Brain microvascular endothelial cell (primary cell): ENCODE measurements at places on chromosomes 4 and X.
A peak's percentile ranks its signal among the peaks of the same experiment; 100 is the strongest.

- DNase-seq = no peak
Measured at GRCh38 chrX:46575991-46576392, 2.4 kb downstream of the CHST7 start.

DNA sequence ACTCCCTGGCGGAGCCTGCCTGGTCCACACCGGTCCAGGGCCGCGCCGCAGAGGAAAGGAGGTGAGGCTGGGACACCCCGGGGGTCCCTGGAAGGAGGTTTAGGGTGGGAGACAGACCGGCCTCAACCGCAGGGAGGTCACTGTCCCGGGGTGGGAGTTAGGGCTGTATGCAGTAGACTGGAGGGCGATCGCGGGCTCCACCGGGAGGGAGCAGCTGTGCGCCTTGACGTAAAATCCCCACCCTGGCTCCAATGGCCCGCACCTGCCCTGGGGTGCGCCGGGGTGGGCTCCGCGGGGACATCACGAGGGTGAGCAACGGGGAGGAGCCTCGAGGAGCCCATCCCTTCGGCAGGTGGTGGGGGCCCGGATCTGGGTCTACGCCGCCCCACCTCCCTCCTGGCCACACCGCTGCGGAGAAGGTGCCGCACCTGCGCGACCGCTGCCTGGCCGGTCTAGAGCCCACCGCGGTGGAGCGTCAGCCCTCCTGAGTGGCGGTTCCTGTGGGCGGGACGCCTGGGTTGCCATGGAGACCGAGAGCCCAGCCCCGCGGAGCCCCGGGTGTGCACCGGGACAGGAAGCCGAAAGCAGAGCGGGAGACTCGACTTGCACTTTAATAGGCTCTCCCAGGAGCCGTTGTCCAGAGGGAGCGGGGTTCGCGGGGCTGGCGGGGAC is 105.1 kb downstream of the ADRA2C start:
- DNase-seq = no peak

DNA sequence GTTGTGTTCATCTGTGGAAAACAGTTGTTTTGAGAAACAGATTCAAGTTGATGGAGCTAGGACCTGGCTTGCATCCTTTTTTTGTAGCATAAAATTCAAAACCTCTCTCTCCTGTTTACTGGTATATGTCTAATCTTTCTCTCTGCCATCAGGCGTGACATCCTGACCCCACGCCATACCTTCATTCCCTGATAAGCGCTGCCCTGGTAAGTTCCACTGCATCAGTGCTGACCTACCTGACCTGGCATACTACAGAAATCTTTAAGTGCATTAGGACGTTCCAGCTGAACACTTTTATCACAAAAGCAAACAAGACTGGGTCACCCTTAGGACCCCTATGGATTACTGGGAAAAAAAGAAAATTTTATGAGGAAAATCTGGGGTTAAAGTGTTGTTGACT is 230.7 kb downstream of the SHROOM3 start:
- no peak for DNase-seq

- DNase-seq = no peak
Measured at GRCh38 chr4:86100539-86101215, 259.2 kb downstream of the MAPK10 start.

DNA sequence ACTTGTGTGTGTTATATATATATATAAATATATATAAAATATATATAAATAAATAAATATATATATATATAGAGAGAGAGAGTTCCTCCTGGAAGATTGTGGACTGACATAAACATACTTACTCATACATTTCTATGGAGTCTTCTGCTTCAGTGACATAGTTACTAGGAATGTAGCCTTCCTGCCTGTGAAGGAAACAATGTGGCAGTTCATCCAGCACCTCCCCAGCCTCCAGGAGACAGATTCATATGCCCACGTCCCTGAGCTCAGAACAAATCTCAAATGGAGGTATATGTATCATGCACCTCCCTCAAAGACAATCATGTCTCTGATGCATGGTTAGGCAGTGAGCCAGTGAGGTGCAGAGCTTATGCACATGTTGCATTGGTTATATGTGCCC is 11.4 kb upstream of the TIMM8A start:
- no peak for DNase-seq

GRCh38 chrX:36087366-36087765 is 167.8 kb downstream of the CFAP47 start:
- no peak for DNase-seq

GRCh38 chrX:1450361-1451161 is 2.1 kb downstream of the ASMTL start:
- DNase-seq = no peak

DNA sequence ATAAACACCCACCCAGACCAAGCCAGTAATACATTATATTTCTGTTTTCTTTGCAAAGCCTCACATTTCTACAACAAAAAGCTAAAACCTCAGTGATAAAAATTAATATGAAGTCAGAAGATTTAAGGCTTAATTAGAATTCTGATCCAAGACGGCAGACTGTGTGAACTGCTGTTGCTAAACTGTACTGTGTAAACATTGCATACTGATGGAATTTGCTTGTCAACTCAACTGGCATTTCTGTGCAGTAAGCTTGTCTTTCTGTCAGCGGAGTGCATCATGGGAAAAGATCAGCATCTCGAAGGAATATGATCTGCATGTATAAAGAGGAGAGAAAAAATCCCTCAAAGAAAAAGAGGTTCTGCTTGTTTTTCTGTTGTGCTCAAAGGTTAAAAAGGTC is 69.4 kb upstream of the SPANXB1 start:
- DNase-seq = no peak

DNA sequence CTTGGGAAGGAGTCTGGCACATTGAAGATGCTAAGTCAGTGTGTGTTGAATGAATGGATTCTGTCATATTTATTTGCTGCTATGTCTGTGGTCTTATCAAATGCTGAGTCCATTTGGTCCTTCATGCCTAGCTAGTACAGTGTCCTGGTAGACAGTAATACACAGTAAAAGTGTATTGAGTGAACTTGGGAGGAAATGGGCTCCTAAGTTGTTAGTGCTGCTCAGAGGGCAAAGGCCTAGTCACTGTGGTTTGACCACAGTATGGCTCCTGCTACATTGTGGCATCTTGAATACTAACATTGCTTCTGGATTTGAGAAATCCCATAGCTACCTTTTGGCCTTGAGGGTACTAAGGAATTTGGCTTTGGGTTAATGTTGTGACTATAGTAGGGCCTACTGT is 33.9 kb downstream of the MTM1 start:
- no peak for DNase-seq

GRCh38 chr4:54548098-54548620 is 109.6 kb upstream of the KIT start:
- DNase-seq = no peak

DNA sequence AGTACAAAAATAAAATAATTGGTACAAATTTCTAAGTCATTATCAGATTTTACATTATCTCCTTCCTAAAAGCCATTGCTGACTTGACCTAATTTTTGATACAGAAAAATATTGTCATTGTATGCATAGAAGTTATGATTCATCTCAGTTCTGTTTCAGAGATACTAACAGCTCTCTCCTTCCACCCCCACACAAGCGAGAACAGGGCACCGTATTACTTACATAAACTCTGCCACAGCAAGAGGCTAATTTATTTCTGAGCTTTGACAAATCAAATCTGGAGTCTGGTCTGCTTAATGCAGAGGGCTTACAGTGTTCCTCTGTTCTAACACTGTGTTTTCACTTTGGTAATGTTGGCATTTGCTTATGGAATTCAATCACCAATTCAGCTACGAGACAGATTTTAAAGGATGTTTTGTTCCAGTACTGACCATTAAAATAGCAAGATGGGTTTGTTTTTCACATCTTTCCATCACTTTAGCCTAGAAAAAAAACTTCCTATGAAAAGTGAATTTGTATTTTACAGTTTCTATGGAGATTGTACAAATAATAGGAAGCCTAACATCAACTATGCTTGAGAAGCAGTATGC is 181.8 kb downstream of the USP46 start:
- no peak for DNase-seq

- DNase-seq = no peak
Measured at GRCh38 chrX:125198546-125198945, 121.1 kb upstream of the TEX13C start.

DNA sequence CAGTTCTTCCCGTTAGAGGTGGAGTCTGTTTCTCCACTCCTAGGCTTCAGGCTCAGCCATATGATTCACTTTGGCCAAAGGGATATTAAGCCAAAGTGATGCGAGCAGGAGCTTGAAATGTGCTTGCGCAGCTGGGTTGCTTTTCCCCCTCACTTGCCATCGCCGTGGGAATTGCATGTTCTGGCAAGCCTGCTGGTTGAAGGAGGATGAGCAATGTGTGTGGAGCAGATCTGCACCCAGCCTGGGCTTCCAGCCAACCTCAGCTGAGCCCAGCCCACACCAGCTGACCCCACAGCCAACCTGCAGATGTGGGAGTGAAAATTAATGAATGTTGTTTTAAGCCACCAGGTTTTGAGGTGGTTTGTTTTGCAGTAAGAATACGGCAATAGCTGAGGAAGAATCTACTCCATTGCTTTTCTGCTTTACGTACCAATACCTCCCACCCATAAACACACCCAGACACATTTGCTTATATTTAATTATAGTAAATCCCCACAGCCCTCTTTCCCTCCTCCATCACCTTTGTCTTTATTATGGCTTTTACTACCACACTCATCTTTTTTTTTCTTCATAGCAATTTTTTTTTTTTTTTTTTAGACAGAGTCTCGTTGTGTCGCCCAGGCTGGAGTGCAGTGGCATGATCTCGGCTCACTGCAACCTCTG is 132.8 kb upstream of the FUNDC1 start:
- peak; percentile 45 for DNase-seq

GRCh38 chr4:172521248-172521647 is 647.4 kb upstream of the GALNT7 start:
- DNase-seq = no peak

DNA sequence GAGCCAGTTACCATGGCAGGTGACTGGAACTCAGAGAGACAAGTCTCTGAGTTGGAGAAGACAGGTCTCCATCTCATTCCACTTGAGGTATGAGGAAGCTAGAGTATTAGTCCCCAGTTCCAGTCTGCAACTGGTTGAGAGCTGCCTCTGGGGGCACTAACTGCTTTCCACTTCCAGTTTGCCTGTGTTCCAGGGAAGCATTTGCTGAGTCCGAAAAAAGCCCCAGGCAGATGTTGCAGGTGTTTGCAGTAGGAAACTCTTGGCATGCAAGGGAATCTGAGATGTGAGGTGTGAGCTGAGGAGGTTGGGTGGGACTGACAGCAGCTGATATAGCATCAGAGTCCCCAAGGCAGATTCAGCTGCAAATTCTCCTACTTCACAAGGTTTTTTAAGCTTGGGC is 272.2 kb upstream of the CASK start:
- DNase-seq = no peak
